T-helper 1 cell (primary cell): ENCODE measurements at places on chromosomes 1 and 21.

DNA sequence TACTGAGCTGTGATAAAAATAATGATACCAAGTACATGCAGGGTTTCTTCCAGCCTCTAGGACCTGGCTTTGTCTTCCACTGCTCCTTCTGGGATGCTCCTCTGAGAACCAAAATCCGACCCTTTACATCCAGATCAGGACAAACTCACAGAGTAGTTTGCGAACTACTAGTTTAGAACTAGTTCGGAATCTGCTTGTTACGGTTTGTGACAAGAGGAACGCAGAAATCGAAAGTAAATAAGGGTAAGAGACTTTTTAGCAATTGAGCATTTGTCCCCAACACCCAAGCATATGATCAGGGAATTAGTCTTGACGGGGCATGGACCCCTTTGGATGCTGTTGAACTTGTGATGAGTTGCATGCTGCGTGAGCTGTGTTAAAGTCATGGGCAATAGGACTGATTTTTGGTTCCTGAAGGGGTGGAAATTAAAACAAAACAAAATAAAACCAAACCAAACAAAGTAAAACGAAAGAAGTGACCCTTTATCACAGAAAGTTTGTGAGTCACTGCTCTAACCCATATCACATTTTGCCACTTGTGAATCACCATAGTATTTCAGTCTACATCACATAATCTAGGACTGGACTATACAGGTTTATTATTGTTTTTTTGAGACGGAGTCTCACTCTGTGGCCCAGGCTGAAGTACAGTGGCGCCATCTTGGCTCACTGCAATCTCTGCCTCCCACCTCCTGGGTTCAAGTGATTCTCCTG, 35.7 kb upstream of the ERRFI1 start:
- no peak for DNase-seq

GRCh38 chr1:81470275-81470674, 330.5 kb upstream of the ADGRL2 start:
- DNase-seq, result no peak

GRCh38 chr1:229164836-229165735, 105.8 kb upstream of the RAB4A start:
- no peak for DNase-seq

GRCh38 chr1:192235127-192235526, 76.9 kb downstream of the RGS18 start:
- DNase-seq, result no peak

DNA sequence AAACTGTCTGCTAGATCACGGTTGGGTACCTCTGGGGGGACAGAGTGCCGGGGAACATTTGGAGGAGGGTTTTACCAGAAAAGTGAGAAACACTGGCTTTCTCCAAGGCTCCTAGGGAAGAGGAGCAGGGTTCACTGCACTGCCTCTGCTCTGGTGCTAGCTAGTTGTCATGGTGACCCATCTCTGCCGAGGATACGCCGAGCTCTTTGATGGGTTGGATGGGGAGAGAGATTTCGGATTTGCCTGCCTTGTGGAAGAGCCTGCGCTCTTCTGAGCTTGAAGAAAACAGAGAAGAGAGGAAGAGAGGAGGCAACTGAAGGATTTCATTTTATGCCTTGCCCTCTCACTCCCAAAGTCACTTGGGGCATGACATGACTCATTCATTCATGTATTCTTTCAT, 92.1 kb downstream of the NAV1 start:
- no peak for DNase-seq
